ENCODE measurements at places on chromosomes 11 and 22. TPM values are rescaled to one million over a fixed set of nuclear protein-coding genes. Genes with fewer than 3 reads are reported as not detected.

Gene TTC38
- 34.8 TPM for total RNA-seq

Gene RTN3
- total RNA-seq = 137 TPM

DNA sequence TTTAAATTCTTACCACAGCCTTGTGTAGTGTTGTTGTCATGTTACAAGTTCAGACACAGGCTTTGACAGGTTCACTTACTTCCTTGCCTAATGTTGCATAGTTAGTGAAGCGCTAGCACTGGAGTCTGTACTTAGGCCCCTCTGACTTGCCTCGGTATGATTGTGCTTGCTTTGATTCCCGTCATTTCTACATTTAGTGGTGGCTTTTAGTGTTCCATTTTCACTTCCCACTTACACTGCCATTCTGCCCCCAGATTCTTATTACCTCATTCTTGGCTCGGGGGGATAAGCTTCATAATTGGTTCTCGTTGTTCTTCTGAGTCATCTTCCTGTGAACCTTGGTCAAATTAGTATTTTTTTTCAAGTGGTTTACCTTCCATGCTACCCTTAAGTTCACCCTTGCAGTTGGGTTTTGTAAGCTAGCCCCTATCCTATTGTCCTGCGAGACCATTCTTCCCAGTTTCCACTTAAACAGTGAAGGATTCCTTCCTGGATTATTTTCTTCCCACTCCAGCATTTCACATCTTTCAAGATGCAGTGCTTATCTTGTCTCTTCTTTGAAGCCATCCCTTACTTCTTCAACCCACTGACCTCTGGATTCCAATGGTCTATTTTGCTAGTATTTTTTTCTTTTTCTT lies 68.7 kb downstream of the DDX10 start:
- H3K27me3 ChIP-seq = no peaks in the 10 kb centered on the region
- H3K4me3 ChIP-seq = no peak overlapping the region
- peaks cover 15% of the 10 kb centered on the region for H3K36me3 ChIP-seq
- no peak overlapping the region for H3K27ac ChIP-seq

GRCh38 chr11:31995032-31995431 lies 95.8 kb upstream of the RCN1 start:
- H3K4me3 ChIP-seq = no peak overlapping the region
- no peak for DNase-seq
- no peaks in the 10 kb centered on the region for H3K4me1 ChIP-seq
- H3K27ac ChIP-seq = no peak overlapping the region
- peaks cover 42% of the 10 kb centered on the region for H3K27me3 ChIP-seq
- no peaks in the 10 kb centered on the region for H3K36me3 ChIP-seq

Gene MRGPRX3
- total RNA-seq = not detected

- peak overlapping the region; percentile 43 for H3K27ac ChIP-seq
- no peak for DNase-seq
- H3K4me1 ChIP-seq = peaks cover 74% of the 10 kb centered on the region
- H3K36me3 ChIP-seq = no peaks in the 10 kb centered on the region
Measured at GRCh38 chr11:64094463-64095260, 58.9 kb downstream of the FLRT1 start.

Gene OR51M1
- total RNA-seq = not detected

GRCh38 chr11:29485641-29486040 lies 531.2 kb downstream of the KCNA4 start:
- no peaks in the 10 kb centered on the region for H3K27me3 ChIP-seq
- no peaks in the 10 kb centered on the region for H3K4me1 ChIP-seq
- no peak overlapping the region for H3K27ac ChIP-seq
- no peaks in the 10 kb centered on the region for H3K36me3 ChIP-seq
- no peak for DNase-seq

GRCh38 chr22:45452565-45453379 lies 39.3 kb downstream of the RIBC2 start:
- peaks cover 4% of the 10 kb centered on the region for H3K27me3 ChIP-seq
- no peaks in the 10 kb centered on the region for H3K36me3 ChIP-seq
- no peak for DNase-seq
- peak overlapping the region; percentile 58 for H3K27ac ChIP-seq
- no peak overlapping the region for H3K4me3 ChIP-seq

DNA sequence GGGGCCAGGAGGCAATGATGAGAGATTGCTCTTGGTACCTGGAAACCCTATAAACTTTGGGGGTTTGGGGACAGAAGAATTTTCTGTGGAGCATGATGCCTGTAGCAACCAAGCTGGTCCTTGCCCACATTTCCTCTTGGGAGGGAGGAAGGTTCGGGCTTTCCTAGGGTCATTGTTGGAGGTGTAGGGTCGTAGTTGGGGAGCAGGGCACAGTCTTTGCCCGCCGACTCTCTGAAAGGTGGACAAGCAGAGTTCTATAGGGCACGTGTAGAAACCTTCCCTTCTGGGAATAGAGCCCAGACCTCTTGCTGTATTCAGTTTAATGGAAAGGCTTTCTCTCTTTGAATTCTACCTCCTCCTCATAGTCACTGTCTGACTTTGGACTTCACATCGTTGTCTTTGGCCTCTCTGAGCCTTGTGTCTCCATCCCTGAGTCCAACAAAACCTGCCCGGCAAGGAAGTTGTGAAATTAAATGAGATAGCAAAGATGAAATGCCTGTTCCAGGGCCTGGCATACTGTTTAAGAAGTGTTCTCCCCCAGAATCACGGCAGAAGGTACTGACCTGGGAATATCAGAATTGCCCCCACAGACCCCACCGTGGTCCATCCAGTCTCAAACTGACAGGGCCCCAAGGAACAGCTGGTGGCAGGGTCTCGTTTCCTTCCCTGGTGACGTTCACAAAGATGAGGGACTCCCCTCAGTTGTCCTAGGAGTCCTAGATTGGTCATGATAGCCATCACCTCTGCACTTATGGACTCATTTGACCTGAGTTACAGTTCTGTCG lies 1.6 kb downstream of the PRDM11 start:
- DNase-seq = no peak
- peak overlapping the region; percentile 95 for H3K4me3 ChIP-seq
- H3K4me1 ChIP-seq = peaks cover 30% of the 10 kb centered on the region
- H3K27me3 ChIP-seq = peaks cover 33% of the 10 kb centered on the region

DNA sequence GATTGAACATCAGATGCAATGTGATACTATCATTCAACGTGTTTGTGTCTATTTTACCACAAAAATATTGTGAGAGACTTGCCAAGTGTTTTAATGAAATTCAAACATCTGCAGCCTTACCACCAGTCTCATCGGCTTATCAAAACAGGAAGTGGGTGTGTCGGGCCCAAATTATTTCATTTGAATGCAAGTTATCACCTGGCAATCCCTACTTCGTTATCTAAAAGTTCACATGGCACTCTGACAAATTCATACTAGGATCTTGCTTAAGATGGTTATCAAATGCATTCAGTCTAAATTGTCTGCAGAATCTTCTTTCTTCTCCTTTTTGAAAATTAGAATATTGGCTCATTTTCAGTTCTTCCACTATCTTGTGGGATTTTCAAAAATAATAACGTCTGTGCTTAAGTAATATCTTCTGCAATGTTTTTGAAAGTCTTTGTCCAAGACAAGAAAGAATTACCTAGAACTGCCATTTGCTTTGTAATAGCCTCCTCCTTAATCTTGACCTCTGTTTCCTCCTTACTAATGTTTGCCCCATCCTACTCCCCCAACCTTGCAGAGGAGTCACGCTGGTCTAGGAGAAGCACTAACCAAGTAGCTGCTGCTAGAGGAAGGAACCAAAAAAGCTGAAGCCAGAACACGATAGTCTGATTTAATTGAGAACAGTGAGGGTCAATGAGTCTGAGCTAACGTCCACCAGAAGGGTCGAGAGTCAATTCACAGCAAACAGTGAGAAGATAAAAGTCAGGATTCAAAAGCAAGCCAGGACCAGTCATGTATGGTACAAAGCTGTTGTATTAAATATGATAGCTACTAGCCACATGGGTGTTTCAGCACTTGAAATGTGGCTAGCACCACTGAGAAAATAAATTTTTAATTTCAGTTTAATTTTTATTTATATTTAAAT lies 10.2 kb upstream of the BIRC3 start:
- DNase-seq = no peak
- H3K4me3 ChIP-seq = no peak overlapping the region
- no peak overlapping the region for H3K27ac ChIP-seq
- no peaks in the 10 kb centered on the region for H3K36me3 ChIP-seq
- H3K27me3 ChIP-seq = no peaks in the 10 kb centered on the region

DNA sequence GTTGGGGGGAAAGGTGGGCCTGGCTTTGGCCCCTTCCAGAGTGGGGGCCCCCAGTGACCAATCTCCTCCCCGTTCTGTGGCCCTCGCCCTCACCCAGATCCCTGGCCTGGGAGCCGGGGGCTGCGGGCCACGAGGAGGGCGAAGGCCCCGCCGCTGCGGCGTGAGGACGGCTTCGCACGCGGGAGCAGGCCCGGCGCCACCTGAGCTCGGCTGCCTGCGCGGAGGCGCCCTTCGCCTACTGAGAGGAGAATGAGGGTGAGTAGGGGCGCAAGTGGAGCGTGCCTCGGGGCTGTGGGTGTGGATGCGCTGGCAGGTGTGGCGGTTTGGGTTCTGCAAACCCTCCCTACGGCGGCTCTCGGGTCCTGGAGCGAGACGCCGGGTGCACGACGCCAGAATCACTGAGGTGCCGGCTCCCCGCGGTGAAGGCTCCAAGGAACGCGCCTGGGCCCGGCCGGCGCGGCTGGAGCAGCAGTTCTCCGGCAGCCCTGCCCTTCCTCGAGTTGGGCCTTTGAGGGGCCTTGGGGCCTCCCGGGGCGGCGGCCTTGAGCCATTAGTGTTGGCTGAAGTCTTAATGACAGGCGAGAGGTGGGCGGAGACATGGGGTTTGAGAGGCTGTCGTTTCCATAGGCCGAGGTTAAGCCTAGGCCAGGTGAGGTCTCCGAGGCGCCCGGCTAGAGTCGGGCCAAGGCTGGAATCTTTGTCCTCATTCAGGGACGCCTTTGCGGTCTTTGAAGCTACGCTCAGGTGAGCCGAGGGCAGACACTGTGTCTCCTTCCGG lies 65.3 kb downstream of the CTTN start:
- no peak for DNase-seq
- no peak overlapping the region for H3K4me3 ChIP-seq
- no peaks in the 10 kb centered on the region for H3K27me3 ChIP-seq
- no peak overlapping the region for H3K27ac ChIP-seq
- H3K36me3 ChIP-seq = no peaks in the 10 kb centered on the region

Gene IL17REL
- 0.07 TPM for total RNA-seq

DNA sequence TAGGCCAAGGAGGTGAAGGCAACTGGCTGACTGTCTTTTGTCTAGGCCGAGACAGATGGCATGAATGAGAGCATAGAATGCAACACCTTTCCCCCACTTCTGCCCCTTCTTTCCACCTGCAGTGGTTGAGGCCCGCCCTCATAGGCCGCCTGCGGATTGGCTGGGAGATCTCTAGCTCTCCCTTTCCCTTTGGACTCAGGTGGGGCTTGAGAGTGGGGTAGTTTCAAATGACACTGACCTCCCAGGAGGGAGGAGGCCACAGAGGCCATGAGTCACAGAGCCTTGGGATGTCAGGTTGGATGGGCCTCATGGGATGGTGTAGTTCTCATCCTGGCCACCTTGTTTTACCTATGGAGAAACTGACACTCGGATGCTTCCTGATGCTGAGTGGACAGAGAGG lies 9.1 kb downstream of the MICAL2 start:
- H3K27me3 ChIP-seq = peaks cover 4% of the 10 kb centered on the region
- no peak overlapping the region for H3K4me3 ChIP-seq
- H3K27ac ChIP-seq = no peak overlapping the region
- peaks cover 8% of the 10 kb centered on the region for H3K4me1 ChIP-seq
- DNase-seq = no peak
- H3K36me3 ChIP-seq = no peaks in the 10 kb centered on the region

DNA sequence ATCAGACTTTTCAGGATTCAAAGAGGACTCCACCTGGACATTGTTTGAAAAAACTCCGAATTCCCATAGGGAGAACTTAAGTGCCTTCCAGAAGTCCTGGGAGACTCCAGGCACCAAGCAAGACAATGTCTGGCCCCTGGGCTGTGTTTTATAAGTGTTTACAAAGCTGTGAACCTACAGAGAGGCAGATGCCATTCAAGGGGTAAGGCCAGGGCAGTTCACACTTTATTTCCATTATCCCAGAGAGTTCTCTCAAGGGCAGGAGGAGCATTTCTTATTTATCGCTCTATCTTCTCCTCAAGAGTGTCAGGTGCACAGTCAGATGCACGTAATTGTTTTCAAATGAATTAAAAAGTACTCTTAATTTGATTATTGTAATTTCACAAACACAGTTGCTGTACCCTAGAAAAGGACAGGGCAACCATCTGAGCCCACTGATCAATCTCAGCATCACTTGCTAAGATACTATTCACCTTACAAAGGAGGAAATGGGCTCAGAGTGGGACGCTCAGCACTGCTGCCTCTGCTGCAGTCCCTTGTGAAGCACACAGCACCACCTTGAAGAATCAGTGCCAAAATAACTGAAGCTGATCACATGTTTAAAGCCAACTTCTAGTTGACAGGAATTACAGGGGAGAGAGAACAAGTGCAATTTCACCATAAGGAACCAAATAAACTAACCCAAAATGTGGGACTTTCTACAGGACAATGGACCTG lies 35.0 kb downstream of the RASSF10 start:
- DNase-seq = no peak
- H3K4me3 ChIP-seq = no peak overlapping the region
- H3K36me3 ChIP-seq = no peaks in the 10 kb centered on the region
- peaks cover 3% of the 10 kb centered on the region for H3K27me3 ChIP-seq
- H3K4me1 ChIP-seq = peaks cover 14% of the 10 kb centered on the region

DNA sequence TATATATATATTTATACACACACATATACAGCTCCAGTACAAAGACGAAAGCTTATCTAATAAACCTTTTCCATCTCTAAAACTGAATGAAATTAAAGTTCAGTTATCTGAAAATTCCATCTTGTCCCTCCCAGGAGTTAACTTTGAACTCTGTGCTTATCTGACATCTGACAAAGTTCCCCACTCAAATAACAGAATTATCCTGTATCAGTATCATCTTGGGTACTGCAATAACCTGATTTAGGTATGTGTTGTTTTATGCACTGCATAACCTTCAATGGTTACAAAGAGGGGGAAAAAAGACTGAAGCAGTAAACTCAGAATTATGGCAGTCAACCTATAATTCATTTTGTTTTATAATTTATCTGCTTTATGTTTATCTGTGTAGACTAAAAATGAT lies 96.6 kb downstream of the SGSM3 start:
- no peak overlapping the region for H3K4me3 ChIP-seq
- no peak for DNase-seq
- peaks cover 4% of the 10 kb centered on the region for H3K4me1 ChIP-seq
- no peaks in the 10 kb centered on the region for H3K27me3 ChIP-seq

GRCh38 chr11:76436020-76436419 lies 8.8 kb upstream of the EMSY start:
- no peaks in the 10 kb centered on the region for H3K4me1 ChIP-seq
- peaks cover 1% of the 10 kb centered on the region for H3K36me3 ChIP-seq
- no peak for DNase-seq

DNA sequence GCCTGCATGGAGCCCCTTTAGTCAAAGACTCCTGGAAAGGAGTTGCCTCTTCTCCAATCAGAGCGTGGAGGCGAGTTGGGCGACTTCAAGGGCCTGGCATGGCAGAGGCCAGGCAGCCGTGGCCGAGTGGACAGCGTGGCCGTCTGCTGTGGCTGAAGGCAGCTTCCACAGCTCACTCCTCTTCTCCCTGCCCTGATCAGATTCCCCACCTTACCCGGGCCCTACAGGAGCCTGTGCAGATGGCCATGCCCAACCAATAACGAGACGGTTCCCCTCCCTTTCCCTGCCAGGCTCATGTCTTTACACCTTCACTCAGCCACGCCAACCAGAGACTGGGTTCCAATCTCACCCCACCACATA lies 20.0 kb upstream of the SLC22A12 start:
- H3K4me3 ChIP-seq = no peak overlapping the region
- H3K4me1 ChIP-seq = peaks cover 16% of the 10 kb centered on the region
- H3K27ac ChIP-seq = no peak overlapping the region

Gene OR2D3
- not detected for total RNA-seq

Gene HBE1
- total RNA-seq = 0.56 TPM

Gene TMEM191C
- 2.1 TPM for total RNA-seq

GRCh38 chr11:75273411-75274391 lies 33.1 kb downstream of the TPBGL start:
- H3K27ac ChIP-seq = no peak overlapping the region
- H3K4me1 ChIP-seq = no peaks in the 10 kb centered on the region
- no peak for DNase-seq
- H3K27me3 ChIP-seq = no peaks in the 10 kb centered on the region
- H3K4me3 ChIP-seq = no peak overlapping the region

All from neural crest cell (in vitro differentiated cells).